ENCODE measurements at places on chromosomes 16 and 17.

DNA sequence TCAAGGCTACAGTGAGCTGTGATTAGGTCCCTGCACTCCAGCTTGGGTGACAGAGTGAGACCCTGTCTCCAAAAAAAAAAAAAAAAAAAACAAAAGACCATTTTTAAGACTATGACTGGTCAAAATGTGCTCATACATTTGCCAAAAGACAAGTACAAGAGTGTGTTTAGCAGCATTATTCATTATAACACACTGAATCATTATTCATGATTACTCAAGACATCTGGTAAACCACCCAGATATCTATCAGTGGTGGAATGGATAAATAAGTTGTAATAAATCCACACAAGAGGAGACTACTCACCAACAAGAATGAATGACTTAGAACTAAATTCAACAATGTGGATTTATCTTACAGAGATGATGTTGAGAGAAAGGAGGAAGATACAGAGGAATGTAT, 716.3 kb downstream of the MAF start:
- DNase-seq = no peak

- DNase-seq = no peak
These were observed 40.0 kb downstream of the PGS1 start for GRCh38 chr17:78418326-78419026.

DNA sequence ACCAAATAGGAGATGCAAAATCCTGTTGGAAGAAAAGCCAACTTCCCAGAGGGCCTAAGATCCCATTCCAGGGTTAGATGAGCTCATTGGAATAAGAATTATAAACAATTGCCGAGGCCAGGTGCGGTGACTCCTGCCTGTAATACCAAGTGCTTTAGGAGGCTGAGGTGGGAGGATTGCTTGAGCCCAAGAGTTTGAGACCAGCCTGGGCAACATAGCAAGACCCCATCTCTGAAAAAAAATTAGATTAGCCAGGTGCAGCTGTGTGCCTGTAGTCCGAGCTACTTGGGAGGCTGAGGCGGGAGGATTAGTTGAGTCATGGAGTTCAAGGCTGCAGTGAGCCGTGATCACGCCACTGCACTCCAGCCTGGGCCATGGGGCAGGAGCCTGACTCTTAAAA, 17.8 kb upstream of the SDR42E2 start:
- no peak for DNase-seq

DNA sequence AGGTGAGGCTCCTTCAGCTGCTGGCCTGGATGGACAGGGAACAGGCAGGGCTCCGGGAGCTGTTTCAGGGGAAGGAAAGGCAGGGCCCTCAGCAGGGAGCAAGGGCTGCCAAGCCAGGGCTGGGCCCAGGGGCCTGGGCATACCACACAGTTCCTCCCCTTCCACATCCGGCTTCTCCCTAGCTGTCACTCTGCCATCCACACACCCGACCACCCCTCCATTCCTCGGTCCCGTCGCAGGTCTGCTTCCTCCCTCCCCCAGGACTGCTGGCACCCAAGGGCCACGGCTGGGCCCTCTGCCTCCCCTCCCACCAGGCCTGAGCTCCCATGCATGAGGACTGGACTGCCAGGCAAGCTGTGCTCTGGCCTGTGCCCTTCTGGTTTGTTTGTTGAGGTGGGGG, 24.0 kb downstream of the CDIP1 start:
- DNase-seq = no peak

DNA sequence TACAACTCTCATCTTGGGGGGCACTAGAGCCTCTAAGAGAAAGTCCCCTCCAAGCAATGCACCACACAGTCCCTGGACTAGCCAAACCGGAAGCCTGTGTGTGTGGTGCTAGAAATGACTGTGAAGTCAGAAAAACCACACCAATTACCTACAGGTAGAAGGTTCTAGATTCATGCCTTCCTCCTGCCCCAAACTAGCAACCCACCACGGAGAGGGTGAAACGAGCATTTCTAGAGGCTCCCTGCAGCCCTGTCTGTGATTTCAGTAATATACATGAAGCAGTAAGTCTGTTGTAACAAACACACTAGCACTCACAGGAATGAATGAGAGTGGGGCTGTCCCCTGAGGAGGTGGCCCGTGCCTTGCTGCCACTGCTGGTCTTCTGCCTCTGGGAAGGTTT, 13.6 kb downstream of the ZFHX3 start:
- no peak for DNase-seq

- DNase-seq = no peak
These were observed 109.2 kb downstream of the SDR42E1 start for GRCh38 chr16:81902025-81902424.

GRCh38 chr17:2564877-2565276, 28.6 kb upstream of the PAFAH1B1 start:
- DNase-seq = no peak

- no peak for DNase-seq
These were observed 16.0 kb downstream of the SLC5A10 start for GRCh38 chr17:18967916-18968315.

- no peak for DNase-seq
These were observed 200.6 kb upstream of the CIBAR2 start for GRCh38 chr16:85312642-85313525.

- no peak for DNase-seq
These were observed 2.6 kb upstream of the FBF1 start for GRCh38 chr17:75943491-75943890.

- no peak for DNase-seq
These were observed 70.3 kb downstream of the SEC14L1 start for GRCh38 chr17:77210946-77211541.

- DNase-seq = no peak
These were observed 23.8 kb upstream of the SLC12A3 start for GRCh38 chr16:56841233-56841632.

DNA sequence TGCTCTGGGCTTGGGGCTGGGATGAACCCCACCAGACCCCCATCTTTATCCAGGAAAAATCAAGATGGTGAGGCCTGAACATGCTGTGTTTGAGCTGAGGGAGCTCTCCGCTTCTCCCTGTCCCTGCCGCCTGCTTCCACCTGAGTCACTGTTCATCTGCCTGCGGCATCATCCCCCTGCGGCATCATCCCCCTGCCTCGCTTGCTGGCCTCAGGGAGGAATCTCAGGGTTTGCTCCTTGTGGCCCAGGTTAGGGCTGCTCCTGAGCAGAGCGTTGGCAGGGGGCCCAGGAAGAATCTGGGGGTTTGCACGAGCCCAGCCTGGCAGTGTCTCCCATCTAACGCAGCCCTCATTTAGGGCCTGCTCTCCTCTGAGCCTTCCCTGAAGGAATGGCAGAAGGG, 11.4 kb upstream of the RAP1GAP2 start:
- no peak for DNase-seq

- DNase-seq = no peak
These were observed 136.5 kb downstream of the FTO start for GRCh38 chr16:53840456-53840855.

DNA sequence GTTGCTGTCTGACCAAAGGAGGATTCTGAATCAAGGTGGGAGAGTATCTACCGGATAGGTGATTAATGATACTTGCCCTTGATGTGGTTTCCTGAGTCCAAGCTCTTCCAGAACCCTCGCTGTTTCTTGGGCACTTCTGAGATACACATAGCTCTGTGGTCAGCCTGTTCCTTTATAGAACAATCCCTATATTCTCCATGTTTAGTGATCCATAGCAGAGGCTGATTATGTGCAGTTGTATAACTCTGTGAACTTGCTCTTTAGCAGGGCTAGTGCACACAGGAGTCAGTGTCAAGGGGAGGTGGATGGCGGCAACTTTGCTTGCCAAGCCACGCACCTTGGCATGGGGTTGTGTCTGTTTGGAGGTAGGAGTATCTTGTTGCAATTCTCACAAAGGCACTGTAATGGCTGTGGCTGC, 36.1 kb downstream of the ARL4D start:
- no peak for DNase-seq

All from cerebellar cortex (tissue), 1 donor.